Stimulated activated CD8-positive, alpha-beta memory T cell treated with anti-CD3 and anti-CD28 coated beads, Interleukin-2, amount 100 ng/mL, for 1 hour (primary cell): ENCODE measurements at places on chromosomes 1 and 21.
A peak's percentile ranks its signal among the peaks of the same experiment; 100 is the strongest.

DNA sequence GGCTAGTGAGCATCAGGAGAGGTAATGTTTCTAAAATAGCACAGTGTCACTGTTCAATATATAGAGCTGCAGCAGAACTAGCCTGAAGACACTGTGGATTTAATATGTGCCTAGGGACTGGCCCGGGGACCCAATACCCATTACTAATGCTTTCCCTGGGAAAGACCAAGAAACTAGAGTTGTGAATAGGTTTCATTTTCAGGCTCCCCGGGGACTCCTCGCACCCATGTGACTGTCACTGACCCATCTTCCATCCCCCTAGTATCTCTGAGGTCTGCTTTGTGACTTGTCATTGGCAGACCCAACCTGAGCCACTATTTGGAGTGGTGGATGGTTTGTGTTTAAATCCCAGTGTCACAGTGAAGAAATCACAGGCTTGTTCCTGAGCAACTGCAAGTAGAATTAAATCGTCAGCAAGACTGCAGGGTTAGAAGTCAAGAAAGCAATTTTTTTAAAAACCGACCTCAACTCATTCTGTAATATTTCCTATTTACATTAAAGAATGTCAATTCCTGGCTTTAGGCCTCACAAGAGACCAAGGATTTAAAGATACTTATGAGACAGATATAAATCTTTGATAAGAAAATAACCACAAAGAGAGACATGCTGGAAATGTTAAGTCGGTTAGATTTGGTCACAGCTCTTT is 130.0 kb upstream of the TNR start:
- DNase-seq = no peak

DNA sequence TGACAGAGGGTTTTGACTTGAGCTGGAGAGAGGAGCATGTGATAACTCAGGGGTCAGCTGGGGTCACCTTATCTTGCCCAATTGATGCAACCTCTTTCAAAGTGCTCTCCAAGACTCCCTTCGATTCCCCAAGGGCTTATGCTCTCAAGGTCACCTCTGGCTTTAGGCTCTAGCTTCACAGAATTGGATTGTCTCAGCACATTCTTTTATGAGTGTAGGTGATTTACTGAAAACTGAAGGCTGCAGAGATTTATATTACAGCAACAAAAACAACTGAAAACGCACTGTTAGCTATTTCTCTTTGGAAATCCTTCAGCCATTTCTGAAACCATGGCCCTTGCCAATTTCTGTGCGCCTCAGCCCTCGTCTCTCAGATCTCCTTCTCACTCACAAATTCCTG is 34.5 kb upstream of the MAP1LC3C start:
- no peak for DNase-seq

- DNase-seq = no peak
Measured at GRCh38 chr1:7642781-7643529, 128.1 kb upstream of the VAMP3 start.

DNA sequence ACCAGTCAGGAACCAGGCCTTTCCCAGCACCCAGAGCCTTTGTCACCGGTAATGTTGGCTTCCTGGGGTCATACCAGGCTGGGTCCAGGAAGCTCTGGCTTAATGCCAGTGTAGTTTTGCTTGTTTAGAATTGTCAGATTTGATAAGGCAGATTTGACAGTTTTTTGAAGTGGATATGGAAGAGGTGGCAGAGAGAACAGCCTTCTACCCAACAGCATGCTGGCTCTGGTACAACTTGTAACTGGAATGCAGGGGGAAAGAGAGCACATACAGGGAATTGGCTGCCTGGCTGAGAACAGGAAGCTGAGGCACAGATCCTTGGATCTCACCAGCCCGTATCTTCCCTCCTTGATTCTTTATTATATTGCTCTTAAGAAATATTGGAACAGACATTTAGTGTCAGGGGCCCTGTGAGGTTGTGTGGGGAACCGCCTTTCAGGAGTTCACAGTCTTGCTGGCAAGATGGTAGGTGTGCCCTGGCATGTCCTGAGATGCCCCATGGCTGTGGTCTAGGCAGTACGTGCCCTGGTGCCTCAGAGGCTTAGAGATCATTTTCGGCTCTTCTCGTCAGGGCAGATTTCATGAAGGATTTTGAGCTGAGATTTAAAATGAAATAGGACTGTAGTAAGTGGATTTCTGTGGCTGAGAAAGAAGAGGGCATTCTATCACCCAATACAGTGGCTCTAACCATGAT is 227.0 kb downstream of the PBX1 start:
- no peak for DNase-seq

DNA sequence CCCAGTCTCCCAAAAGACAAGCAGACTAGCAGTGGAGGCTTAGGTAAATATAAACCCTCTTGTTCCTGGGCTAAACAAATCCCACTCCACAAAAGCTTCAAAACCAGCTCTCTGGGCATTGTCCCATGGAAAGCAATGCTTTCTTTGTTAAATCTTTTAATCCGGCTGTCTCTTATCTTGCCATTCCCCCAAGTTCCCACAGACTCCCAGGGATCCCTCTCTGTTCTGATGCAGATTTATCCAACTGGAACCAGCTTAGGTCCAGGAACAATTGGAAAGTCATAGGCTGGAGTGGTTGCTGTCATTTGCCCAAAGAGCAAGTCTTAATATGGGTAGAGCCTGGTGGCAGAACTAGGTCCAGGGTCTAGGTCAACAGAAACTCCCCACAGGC is 110.1 kb upstream of the ATP1A1 start:
- no peak for DNase-seq

GRCh38 chr1:210233495-210234328 is 1.1 kb downstream of the SERTAD4 start:
- DNase-seq = no peak

- no peak for DNase-seq
Measured at GRCh38 chr1:222043444-222044292, 301.8 kb upstream of the DUSP10 start.

DNA sequence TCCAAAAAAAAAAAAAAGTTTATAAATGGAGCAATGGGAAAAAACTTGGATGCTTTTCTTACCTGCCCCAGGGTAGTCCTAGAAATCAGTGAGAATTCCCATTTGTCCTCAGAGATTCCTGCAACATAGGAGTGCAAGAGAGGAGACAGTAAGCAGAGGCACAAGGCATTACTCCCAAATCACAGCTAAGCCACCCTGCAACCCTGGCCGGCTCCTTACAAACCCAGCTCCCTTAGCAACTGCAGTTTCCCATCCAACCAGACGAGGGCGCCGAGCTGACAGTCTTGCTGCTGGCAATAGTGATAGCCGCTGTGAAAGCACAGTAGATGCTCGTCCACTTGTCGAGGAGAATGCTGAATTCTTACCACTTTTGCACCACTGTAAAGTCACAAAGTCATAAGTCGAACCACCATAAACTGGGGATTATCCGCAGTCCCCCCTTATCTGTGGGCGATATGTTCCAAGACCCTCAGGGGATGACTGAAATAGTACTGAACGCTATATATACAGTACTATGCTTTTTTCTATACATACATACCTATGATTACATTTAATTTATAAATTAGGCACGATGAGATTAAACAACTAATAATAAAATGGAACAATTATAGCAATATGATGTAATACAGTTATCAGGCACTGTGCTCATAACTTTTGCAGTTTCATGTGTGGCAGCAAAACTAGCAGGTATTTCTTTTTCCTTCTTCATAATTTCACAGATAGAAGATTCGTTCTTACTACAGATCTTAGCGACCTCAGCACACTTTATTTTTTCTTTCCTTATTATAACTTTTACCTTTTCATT is 6.0 kb upstream of the PITHD1 start:
- peak; percentile 77 for DNase-seq

- DNase-seq = no peak
Measured at GRCh38 chr1:5342172-5342571, 650.1 kb downstream of the NPHP4 start.

GRCh38 chr1:9413877-9414213 is 121.2 kb downstream of the SPSB1 start:
- no peak for DNase-seq

- no peak for DNase-seq
Measured at GRCh38 chr1:206498685-206499084, 8.6 kb upstream of the RASSF5 start.

GRCh38 chr1:33275195-33275594 is 18.9 kb downstream of the ZNF362 start:
- no peak for DNase-seq

- no peak for DNase-seq
Measured at GRCh38 chr1:44512313-44512885, 107.3 kb downstream of the RNF220 start.

DNA sequence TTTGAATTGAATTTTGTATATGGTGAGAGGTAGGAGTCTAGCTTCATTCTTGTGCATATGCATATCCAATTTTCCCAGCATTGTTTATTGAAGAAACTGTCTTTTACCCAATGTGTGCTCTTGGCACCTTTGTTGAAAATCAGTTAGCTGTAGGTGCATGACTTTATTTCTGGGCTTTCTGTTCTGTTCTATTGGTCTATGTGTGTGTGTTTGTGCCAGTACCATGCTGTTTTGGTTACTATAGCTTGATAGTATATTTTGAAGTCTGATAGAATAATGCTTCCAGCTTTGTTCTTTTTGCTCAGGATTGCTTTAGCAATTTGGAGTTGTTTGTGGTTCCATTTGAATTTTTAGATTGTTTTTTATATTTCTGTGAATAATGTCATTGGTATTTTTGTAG is 9.4 kb upstream of the ZMYM1 start:
- no peak for DNase-seq

DNA sequence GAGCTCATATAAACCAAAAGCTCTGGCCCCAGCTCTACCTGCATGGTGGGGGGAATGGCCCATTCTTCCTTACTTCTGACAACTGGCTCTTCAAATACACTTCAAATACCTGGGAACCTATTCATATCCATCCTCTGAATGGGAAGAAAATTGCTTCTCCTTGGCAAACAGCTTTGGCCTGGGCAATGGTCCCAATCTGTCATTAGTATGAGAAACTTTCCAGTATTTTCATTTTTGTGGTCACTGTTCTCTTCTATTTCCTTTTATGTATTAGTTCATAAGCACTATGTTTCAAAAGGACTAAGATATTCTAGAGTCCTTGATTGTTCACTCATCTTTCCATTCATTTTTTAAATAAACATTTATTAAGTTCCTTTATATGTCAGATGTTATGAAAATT is 5.2 kb upstream of the HSD3B2 start:
- no peak for DNase-seq

DNA sequence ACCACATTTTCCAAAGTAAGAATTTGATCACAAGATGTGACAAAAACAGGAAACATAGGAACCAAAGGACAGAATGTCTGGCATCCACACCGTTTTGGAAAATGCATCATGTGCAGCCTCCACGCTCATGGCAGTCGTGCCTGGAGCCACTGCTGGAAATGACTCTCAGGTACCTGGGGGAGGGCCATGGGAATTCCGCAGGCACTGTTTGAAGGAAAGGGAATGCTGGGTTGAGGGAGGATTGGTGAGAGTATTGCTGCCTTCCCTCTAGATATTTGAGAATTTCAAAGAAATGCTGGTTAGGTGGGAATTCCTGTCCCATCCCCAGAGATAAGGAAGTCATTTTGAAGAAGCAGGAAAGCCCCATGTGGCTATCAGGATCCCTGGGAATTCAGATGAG is 10.8 kb downstream of the SLAMF1 start:
- DNase-seq = no peak

DNA sequence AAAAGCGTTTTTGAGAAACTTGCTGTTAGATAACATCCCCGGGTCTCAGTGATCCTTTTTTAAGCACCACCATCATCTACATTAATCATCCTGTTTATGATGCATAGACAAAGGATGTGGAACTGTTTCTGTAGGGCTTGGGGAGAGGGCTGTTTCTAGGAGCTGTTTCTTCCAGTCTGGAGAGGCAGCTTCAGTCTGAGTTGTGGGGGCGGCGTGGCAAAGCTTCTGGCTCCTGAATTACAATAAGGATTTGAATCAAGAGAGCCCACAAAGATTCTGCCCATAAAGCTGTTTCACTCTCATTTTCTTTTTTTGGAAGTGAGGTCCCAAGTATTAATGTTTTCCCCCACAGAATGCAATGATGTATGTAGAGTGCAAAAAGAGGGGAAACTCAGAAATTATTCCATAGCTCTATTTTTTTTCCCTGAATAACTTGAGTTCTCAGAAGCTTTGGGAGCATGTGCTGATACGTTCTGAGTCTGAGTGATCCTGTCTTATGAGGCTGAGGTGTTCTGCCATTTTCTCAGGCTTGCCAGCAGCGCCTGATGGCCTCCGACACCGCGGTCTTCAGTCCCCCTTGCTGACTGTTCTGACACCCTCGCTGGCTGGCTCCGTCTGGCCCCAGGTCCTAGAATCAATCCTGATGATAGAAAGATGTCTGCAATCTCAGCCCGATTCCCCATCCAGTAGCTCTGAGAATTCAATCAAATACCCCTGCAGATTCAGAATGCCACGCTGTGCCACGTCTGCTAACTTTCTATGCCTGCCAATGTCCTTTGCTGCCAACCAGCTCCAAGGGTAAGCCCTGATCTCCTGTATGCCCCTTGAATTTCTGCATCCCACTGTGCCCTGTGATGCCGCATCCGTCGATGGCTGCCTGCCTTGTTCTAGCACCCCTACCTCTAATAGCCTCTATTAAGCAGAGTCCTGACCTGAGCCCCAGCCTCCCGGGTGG is 92.4 kb upstream of the AKT3 start:
- DNase-seq = no peak
